ENCODE measurements at places on chromosomes 2 and 18.

DNA sequence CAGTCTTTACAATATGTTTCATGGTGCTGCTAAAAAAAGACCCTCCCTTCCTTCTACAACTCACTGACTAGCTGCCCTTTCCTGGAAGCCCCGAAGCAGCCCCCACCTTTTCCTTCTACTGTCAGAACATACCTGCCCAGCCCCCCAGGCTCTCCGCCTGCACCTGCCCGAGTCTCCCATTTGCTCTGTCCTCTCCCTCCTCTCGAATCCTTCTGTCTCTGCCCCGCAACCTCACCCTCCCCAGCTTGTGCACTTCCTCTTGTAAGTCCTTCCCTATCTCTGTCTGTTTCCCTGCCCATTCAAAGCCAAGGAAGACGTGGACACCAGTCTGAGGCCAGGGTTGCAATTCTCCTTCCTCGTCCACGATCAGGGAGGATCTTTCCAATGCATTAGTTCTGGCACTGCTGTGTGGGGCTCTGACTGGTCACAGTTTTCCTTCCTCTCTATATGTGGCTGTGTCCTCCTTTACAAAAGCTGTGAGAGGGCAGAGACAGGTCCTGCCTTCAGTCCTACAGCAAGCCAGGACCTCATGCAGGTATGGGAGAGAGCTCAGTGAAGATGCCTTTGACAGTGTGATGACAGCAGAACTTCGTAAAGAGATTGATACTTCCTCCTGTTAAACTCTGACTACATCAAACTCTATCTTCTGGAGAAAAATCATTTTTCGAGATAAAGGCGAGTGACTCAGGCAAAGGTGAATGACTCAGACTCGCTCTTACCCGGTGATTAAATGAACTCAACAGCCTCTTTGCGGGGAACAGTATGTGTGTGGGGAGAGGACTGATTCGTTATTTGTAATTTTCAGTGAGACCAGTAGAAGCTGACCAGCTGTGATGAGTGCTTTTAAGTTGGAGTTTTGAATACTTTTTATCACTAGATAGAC lies 14.2 kb downstream of the TNFRSF11A start:
- no peak for DNase-seq

DNA sequence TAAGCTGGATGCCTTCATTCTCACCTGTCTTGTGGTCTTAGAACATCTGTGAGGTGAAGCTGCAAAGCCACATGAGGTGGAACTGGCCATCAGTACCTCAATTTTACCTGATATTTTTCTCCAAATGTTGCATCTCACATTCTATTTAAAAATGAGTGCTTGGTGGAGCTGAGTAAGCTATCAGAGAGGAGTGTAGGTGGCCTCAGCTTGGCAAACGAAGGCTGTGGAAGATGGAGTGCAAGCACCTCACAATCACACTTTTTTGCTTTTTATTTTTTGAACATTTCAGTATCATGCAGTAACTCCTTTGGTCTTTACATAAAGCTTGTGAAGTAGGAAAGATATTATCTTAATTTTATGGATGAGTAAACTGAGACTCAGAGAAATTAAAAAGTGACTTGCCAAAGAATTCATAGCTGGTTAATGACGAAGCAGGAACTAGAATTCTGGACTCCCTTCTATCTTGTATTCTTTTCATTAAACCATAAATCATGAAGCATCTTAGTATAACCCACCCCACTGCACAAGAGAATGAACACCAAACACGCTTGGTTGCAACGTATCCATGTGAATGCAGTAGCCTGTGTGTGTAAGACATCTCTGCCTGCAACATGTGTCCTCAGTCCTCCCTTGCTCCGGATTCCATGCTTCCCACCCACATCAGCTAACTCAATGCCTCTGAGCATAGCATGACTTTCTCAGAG lies 27.2 kb downstream of the C2orf49 start:
- DNase-seq: no peak

GRCh38 chr2:121489911-121490583 lies 40.6 kb upstream of the RNU4ATAC start:
- peak; percentile 80 for DNase-seq

DNA sequence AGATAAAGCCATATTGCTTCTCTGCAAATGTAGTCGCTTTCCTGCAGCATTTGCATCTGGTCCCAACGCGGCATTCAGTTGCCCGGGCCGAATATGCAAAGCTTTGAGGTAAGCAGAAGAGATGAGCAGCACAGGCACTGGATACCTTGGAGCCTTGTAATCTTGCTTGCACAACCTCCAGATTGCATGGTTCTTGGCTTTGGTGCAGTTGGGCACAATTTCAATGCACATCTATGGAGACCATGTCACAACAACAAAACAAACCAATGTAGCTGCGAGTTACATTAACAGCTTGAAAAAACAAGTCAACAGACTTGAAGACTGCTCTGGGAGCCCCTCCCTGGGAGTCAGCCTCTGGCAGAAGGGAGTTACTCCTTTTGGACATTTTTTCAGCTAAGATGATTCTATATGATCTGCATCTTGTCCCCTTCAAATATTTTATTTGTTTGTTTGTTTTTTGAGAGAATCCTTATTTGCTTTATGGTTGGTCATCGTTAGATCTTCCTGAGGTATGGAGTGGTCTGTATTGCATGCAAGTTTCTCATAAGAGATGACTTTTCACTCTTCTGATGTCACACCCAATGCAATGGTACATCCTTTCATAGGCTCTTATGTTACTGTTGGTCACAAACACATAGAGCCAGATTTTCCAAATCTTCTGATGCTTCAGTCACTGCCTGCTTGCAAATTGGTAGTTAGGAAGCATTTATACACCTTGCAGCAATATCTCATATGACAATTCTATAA lies 113.5 kb downstream of the EFEMP1 start:
- DNase-seq: no peak

DNA sequence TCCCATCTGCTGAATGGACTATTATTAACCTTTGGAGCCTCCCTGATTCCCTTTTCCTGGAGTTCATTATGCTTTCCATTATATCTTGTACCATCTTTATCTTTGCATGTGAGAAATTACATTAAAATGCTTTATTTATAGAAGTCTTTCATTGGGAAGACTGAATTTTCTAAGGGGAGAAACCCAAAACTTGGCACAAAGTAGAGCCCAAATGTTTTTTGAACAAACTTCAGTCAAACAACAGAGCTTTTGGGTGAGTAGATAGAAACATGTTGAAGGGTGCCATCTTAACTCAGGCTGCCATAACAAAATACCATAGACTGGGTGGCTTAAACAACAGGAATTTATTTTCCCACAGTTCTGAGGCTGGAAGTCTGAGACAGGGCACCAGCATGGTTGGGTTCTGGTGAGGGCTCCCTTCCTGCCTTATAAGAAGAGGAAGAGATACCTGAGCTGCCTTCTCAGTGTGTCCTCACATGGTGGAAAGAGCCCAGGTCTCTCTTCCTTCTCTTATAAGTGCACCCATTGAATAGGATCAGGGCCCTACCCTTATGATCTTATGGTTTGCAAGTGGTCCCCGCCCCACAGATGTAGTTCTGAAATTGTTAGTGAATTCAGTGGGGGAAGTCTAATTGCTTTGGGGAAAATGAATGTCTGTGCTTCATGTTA lies 19.2 kb downstream of the RALB start:
- DNase-seq: no peak

DNA sequence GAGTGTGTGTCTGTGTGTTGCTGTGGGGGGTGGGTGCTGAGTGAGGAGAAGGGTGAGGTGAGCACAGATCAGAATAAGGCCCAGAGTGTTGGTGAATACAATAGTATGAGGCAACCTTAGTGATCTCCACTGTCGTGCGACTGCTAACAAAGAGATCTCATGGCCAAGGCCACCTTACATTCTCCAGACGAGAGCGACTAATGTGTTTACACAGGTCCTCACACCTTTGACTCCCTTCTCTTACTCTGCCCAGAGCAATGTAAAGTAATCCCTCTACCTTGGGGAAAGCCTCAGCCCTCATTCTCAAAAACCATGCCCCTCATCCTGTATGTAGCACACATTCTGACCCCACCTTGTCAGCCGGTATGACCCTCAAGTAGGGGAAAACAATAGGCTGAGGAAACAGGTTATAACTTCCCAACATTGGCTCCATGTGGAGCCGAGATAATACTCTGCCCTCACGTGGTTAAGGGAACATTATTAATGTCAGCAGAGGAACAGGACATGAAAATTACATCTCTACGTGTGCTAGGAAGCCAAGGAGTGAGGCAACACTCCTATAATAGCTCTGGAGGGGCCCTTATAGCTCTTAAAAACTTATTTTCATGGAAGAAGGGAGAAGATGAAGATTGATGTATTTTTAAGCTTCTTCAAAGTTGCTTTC lies 323.0 kb upstream of the NT5C1B start:
- DNase-seq: no peak

DNA sequence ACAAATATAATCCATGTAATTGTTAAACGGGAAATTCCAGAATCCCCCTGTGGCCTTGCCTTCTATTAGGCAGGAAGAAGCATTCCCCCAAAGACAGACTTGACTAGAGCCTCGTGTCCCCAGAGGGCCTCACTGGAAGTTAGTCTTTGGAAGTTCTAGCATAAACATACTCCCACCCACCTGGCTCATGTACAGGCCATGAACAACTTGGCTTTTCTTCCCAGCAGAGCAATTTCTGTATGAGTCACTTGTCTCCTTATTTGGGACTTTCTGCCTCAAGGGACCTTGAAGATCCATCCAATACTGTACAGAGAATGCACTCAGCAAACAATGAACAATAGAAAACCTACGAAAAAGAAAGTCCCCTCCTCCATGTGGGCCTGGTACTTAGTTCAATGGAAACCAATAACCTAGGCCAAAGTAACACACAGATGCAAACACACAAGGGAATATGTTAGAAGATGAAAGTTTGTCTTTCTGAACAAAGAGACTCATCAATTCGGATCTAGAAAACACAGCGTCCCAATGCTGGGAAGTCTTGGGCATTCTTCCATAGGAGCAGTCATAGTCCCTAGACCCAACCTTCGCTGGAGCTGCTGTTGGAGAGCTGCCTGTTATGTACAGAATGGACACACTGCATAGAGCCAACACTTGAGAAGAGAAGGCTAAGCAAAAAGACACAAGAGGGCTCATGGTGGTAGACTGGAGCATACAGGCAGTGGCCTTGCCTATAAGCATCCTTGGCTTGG lies 303.5 kb downstream of the HRH4 start:
- no peak for DNase-seq

DNA sequence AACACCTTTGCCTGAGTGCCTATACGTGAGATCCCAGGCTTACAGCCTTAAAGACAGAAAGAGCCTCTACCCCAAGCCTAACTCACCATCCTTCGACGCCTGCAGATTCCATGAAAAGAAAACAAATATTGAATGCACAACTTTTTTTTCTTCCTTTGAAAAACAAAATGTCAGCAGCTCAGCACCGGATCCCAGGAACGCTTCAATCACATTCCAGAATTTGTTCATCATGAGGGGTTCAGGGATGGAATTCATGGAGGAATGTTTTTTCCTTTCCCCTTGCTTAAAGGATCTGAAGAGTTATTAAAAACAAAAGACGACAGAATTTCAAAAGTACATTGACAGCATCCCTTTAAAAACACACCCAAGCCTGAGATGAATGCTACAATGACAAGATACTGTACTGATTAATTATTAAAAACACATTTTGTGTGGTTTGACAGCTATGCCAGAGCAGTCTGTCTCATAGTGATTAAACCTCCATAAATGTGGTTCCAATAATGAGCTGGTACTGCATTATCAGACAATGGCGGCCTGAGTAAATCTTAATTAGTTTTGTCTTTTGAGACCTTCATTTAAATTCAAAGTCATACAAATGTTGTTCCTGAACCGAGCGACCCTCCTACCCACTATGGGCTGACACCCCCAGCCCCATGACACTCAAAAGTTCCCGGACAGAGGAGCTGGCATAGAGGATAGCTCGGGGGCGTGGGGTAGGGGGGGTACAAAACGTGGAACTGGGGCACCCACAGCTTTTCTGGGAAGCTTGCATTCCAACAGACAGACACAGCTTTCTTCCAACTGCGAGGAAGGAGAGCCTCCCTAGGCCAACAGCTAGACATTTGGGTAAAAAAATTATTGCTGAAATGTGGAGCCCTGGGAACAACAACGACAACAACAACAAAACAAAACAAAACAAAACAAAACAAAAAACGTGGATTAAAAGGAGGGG lies 227.5 kb downstream of the TTC32 start:
- DNase-seq: no peak

DNA sequence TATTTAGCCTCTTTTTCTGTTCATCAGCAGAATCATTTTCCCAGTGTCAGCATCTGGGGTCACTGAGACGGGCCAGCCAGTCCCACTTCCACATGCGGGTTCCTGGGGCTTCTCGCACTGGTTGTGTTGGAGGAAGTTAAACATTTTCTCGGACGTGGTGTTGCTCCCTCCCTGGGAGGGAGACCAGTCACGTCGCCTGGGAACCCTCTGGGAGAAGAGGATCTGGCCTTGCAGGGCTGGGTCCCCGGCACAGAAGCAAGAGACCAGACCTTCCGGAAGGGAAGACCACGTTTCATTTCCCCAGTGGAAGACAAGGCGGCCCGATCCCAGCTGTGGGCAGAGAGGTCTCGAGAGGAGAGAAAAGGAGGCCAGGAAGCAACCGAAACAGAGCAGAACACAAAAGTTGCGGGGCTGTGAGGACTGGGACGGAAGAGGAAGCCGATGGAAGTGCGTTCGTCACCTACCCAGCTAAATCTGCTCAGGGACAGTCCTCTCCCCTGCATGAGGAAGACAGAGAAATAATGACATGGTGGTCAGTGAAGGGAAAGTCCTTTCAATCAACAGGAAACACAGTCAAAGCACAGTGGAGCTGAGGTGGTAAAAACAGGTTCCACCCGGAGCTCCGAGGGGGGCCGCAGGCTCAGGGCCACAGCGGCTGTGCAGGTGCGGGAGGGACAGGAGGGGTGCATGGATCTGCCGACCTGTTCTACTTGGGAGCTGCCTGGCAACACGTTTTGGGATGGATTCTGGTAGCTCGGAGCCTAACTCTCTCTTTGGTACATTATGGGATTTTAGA lies 144.4 kb downstream of the MBP start:
- DNase-seq: no peak

DNA sequence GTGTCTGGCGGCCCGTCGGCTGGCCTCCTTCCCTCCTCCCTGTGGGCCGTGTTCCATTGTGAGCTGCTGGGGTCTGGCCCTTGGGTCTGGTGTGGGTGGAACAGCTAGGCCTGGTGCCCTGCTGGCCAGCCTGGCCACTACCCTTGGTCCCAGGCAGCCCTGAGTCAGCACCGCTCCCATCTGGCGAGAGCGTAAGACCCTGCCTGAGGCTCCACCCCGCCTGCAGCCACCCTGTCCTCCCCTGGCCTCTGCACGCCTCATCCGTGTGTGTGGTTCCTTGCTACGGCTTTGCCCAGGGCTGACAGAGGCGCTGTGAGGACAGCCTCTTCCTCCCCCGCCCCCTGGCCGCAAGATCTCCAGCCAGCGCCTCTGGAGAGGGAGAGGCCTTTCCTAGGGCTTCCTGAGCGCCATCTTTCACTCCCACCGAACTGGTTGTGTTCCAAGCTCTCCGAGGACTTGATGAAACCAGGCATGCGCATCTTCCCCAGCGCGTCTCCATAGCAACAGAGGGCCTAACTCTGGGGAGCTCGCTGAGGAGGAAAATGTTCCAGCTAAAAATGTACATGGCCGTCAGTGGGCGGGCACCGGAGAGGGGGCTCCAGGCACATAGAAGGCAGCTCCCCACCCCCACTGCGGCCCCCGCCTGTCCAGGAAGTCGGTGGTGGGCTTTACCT lies 83.0 kb downstream of the STPG4 start:
- DNase-seq: peak; percentile 97

Data from G401 (cell line).